ENCODE measurements at places on chromosomes 12 and 14.

- DNase-seq, result peak; percentile 46
Measured at GRCh38 chr12:14454098-14454907, 88.8 kb downstream of the ATF7IP start.

DNA sequence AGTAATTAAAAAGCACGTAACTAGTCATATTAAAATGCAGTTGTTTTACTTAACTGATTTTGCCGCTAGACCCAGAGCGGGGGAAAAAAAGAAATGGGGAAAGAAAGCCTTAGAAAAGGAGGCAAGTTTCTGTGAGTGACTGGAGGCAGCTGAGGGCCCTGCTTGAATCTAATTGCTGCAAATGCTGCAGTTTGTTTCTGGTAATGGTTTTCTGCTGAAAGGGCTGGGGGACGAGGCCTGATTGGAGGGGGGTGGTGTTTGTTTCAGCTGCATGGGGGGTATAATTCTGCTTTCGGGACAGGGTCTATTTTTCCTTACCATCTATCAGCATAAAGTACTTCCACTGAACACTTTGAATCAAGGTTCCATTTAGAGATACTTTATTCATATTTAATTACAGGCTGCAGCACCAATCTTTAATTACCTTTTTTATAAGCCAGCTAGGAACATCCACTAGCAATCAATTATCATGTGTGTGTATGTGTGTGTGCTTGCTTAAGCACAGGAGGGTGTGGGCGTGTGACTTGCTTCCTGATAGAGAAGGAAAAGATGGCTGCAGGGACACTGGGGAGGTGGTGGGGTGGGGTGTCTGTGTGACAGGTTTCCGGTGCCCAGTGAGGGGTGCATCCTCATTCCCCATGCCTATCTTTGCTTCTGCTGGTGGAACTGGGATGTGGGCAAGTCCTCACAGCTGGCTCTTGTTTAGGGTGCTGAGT is 83.4 kb downstream of the ADCK1 start:
- DNase-seq, result no peak

DNA sequence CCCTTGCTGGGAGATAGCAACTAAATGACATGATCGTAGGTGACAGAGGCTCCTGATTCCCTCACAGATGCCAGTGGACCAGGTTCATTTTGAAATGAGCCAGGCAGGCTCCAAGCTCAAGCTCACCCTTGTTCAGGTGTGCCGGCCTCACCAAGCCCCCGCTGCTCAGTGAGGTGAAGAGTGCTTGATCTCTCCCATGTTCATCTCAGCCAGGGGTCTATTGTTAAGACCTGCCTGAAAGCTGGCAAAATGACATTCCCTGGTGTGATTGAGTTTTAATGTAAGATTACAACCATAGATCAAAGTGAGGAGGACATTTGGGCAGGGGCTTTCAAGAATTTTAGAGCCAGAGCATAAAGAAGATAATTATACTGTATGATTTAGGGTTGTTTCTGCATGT is 497.9 kb downstream of the EGLN3 start:
- DNase-seq, result no peak

DNA sequence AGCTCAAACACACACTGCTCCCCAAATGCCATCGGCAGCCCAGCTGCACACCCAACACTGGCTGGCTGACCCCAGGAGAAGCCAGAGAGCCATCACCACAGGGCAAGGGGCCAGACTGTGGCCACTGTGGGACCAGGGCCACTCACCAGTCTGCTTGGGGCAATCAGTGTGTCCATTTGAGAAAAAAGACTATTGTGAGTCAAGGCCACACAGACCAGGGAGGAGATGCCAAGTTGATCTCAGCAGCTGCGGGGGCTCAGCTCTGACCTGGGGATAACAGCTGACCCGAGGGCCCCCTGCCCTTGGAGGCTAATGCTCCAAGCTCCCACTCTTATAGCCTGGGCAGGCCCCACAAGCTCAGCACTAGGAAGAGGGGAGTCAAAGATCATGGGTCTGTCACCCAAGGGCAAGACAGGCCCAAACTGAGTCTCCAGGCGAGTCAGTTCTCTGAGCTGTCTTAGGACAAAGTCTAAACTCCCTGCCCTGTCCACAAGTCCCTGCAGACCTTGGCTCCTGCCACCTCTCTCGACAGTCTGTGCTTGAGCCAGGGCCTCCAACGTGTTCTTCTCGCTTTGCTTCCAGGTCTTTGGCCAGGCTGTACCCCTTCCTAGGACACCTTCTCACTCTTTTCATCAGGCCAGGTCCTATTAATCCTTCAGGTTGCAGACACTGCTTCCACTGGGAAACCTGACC is 30.1 kb upstream of the PNMA1 start:
- DNase-seq, result no peak

DNA sequence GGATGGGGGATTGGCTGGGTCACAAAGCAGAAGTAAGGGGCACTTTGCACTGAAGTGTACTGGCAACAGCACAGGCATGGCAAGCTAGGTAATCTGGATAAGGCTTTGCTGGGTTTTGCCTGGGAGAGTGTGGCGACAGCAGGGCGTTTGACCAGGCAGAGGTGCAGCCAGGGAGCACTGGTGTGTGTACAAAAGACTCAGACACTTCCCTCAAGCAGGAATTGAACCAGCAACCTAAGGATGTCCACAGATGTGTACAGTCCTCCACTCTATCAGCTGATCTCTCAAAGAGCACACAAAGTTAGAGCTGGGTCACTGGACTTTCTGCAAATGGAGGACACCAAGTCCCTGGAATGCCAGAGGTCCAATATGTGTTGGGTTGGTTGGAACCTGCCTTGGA is 15.4 kb upstream of the RNASE4 start:
- DNase-seq, result no peak

GRCh38 chr14:28875934-28876571 is 109.5 kb downstream of the FOXG1 start:
- no peak for DNase-seq

- no peak for DNase-seq
Measured at GRCh38 chr12:51306507-51306906, 17.5 kb downstream of the BIN2 start.

DNA sequence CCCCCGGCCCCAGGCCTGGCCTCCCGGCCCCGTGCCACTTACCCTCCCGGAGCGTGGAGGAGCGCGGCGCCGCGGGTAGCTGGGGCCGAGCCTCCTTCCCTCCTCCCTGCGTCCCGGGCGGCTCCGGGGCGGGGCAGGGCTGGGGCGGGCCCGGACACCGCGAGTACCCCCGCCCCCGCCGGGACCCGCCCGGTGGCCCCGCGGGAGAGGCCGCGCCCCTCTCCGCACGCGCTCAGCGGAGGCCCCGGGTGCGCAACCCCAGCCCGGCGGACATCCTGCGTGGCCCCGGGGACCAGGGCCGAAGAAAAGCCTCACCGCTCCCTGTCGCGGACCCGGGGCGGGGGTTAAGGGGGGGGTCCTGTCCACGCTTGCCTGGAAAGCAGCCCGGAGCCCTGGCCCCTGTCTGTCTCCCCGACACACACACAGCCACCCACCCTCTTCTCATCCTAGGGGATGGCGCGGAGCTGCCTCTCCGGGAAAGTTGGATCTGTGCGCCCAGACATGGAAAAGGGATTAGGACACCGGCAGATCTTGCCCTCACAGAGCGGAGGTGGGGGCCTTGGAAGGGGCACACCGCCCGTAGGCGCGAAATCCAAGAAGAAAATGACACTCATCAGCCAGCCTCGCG is at the start of gene SYNE3:
Gene SYNE3, minus strand, starts transcription at position 97 of the 628 bp plus-strand sequence. CDS start 40,829 bp downstream, outside the sequence.
- peak; percentile 60 for DNase-seq

DNA sequence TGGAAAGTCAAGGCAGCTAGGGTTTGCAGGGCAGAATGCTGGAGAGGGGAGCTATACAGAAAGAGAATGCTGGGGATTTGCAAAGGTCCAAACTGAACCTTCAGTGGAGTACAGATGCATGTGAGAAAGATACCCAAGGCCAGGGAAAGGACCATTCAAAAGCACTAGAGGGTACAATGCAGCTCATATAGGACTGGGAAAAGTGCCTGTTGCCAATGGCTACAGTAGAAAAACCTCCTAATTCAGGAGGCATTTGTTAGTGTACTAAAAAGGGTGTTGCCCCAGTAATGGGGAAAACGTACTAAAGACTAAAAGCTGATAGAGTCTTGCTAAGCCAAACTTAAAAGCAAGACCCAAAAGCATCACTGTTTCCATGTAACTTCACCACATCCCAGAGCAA is 30.1 kb downstream of the E2F7 start:
- no peak for DNase-seq

DNA sequence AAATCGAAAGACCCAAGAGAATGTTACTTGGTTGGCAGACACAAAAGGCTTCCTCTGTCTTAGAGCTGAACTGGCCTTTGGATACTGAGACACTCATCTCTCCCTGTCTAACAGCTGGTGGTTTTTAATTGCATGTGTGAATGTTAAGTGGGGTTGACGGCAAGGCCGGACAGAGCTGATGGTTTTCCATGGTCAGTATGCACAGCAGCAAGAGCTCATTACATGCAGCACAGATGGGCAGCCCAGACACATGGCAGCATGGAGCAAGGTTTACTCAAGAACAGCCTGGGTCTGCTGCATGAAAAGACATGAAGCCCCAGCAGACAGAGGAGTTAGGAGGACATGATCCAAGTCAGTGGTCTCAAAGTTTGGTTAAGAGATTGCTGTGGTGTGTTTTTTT is 27.8 kb upstream of the CACNA2D4 start:
- DNase-seq, result no peak

DNA sequence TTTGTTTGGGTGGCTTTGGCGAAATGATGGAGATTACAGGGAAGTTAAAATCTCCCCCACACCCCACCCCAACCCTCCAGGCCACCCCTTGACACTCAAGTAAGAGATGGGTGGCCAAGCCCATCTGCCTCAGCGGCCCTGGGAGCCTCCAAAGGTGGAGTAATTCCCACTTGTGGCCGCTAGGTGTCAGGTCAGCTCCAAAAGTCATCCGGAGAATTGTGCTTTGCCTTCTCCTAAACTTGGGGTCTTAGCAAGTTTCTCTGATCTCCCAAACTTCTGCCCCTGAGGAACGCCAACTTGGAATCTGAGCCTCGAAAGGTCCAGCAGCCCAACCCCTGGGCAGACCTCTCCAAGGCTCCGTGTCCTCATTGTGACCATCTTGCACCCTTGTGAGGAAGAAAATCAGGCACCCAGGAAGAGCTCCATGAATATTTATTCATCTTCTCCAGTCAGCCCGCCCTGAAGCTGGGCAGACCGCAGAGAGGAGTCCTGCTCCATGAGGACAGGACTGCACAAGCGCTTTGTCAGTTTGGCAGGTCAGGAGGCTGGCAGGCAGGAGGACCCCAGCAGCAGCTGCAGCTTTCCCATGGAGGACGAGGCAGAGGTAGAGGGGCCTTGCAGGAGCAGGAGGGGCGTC is 46.7 kb downstream of the LRRC74A start:
- DNase-seq, result peak; percentile 83

DNA sequence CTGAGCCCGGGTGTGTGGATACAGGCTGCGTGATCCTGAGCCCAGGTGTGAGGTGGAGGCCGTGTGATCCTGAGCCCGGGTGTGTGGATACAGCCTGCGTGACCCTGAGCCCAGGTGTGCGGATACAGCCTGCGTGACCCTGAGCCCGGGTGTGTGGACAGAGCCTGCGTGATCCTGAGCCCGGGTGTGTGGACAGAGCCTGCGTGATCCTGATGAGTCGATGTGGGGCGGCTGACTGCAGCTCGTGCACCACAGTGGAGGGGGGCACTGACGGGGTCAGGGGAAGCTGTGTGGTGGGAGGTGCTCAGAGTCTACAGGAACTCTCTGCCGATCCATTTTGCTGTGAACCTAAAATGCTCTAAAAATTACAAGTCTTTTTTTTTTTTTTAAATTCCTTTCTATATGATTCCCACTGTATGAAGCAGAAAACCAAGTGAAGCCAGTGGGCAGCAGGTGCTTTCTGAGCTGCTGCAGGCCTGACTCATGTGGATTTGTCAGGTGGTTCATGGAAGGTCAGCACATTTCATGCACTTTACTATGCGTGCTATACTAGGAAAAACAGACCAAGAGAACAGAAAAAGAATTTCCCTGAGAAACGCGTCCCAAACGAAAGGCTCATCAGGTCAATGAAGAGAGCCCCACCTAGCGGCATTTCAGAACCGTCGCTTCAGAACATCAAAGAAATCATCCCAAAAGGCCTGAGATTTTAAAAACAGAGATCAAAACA is 19.3 kb downstream of the BRF1 start:
- no peak for DNase-seq

DNA sequence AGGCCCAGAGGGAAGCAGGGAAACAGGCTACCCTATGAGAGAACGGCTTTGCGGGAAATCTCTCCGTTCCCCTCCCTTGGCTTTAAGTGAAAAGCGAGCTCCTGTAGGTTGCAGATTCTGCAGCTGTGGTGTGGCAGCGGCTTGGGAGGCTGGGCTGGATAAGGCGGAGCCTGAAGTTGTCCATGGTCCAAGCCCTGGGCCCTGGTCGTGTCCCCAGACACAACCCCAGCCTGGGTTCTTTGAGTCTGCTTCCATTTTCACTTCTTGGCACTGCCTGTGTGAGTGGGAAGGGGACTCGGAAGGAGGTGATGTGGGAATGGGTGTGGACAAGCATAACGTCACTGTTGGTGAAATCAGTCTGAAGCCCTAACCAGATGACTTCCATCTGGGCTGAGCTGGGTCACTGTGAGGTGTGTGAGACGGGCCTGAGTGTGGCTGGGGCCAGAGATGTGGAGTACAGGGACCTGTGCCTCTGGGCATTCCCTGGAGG is 43.0 kb upstream of the CTDSP2 start:
- DNase-seq, result no peak

GRCh38 chr14:74582910-74583581 is 29.0 kb downstream of the LTBP2 start:
- DNase-seq, result no peak

DNA sequence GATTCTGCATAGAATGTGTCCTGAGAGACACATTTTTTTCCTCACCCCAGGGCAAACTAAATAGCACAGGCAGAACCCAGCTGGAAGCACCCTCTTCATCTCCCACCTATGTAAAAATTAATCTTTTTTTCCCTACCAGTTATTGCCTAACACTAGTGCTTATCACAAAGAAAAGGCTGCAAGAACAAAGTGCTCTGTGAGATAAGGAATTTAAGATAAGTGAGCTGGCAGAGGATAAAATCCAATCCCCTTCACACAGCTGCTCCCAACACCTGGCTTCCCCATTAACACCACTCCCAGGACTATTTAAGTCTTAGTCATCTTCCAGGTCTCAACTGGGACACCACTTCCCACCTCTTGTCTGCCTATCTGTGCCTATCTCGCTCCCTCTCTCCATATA is 75.2 kb downstream of the TTC9 start:
- DNase-seq, result no peak

DNA sequence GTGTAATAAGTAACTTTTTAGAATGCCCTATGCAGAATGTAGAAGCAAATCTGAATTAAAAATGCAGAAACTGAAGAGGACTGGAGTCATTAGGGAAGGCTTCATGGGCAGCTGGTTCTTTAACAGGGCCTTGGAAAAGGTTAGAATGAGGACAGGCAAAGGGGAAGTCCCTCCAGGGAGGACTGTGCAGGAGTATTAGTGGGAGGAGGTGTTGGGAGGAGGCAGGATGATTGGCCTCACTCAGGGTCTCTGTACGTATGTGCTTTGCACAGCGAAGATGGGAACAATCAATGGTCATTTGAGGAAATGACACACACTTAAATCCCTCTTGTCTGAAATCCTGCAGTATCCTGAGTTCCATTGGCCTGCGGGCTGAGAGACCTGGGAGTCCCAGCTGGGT is 119.7 kb downstream of the PTCSC3 start:
- no peak for DNase-seq
